ENCODE measurements at places on chromosomes 11 and 22. TPM values are rescaled to one million over a fixed set of nuclear protein-coding genes. Genes with fewer than 3 reads are reported as not detected.

DDIAS gene
- total RNA-seq: 17.9 TPM

OR4D5 gene
- total RNA-seq: not detected

MAML2 gene
- total RNA-seq: 3.3 TPM

SEPTIN5 gene
- 10.3 TPM for total RNA-seq

FDXACB1 gene
- total RNA-seq: 1.4 TPM

E2F8 gene
- total RNA-seq: 5.8 TPM

TRIM29 gene
- 20.8 TPM for total RNA-seq

TMEM191C gene
- total RNA-seq: 0.66 TPM

MFRP gene
- not detected for total RNA-seq

DKK3 gene
- total RNA-seq: 17.7 TPM

DDX10 gene
- 38.6 TPM for total RNA-seq

ADSL gene
- 103 TPM for total RNA-seq

Data from A549 treated with AZD2906 at 1 μM for 4 hours (cell line).